ENCODE measurements at places on chromosomes 7 and 10.

DNA sequence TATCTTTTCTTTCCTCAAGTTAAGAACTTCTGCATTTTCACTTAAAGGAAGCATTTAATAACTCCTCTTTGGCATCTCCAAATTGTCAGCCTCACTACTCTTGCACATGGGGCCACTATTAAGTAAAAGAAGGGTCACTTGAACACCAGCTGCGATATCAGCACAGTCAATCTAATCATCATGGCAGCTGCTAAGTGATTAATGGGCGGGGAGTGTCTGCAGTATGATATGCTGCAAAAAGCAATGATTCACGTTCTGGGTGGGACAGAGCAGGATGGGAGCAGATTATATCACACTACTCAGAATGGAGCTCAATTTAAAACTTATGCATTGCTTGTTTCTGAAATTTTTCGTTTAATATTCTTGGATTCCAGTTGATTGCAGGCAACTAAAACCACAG, 447.4 kb upstream of the PFKP start:
- DNase-seq, result no peak

DNA sequence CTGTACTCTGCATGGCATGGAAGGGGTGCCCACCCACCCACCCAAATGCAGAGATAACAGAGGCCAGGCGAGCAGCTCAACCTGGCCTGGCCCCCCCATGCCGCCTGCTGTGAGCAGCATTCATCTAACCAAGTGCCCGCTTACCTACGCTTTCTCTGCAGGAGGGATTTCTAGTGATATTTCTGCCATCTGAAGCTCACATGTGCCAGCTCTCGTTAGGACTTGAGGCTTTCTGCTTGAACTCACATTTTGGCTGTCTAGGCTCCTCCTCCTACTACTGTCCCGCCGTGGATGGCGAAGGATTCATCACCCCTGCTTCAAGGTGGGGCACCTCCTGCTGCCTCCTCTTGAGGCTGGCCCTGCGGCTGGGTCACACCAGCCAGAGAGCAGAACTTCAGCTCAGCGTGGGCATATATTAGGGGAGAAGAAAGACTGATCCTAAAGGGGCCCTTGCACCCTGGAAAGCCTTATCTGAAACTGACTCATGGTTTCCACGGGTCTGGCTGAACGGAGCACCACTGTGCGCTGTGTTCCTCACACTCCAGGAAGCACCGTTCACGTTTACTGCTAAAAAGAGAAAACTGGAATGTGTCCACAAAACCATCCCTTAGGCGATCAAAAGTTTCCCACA, 45.5 kb downstream of the CTBP2 start:
- no peak for DNase-seq

GRCh38 chr7:111752022-111752582, 189.8 kb upstream of the IMMP2L start:
- peak; percentile 48 for DNase-seq

DNA sequence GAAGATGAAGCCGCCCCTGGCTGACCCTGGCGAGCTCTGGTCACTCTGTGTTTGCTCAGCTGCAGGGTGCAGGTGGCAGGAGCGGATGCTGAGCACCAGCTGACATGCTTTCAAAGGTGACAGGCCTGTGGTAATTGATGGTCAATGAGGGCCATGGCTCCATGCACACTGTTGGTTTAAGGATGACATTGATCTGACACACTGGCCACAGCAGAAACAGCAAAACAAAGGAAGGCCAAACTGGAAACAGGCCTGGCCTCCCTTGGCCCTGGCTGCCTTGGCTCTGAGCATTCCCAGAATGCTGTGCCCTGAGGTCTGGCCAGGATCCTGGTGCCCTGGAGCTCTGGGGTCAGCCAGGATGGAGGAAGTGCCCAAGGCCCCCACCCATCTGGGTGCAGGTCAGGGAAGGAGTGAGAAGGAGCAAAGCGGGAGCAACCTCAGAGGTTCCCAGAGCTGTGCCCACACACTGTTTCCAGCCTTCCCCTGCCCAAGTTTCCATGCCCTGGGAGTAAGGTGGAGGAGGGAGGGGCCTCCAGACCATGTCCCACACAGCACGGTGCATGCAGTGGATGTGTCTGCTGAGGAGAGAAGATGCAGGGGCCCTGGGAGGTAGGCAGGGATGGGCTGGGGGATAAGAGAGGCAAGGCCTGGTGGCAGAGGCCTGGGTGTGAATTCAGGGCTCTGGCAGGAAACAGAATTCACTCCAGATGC, 302.2 kb downstream of the RPS24 start:
- no peak for DNase-seq

- DNase-seq, result no peak
Observed at GRCh38 chr10:34392641-34393170, 422.4 kb downstream of the PARD3 start.

DNA sequence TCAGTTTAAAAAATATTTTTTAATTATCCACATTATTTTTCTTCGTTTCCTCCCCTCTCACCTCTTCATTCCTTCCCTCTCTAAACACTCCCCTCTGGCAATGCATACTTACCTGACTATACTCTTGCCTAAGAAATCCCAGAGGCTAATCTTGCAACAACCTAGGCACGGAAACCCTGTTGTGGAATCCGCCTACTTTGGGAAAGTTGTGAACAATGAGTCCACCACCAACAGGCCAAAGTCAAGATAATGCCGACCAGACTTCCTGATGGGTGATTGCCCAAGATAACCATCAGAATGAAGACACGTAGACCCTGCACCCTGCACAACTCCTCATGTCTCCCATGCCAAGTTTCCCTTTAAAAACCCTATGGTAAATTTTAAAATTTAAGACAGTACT, 521.5 kb downstream of the KIF20B start:
- DNase-seq, result no peak

GRCh38 chr7:28276298-28276697, 95.7 kb upstream of the JAZF1 start:
- DNase-seq, result no peak

DNA sequence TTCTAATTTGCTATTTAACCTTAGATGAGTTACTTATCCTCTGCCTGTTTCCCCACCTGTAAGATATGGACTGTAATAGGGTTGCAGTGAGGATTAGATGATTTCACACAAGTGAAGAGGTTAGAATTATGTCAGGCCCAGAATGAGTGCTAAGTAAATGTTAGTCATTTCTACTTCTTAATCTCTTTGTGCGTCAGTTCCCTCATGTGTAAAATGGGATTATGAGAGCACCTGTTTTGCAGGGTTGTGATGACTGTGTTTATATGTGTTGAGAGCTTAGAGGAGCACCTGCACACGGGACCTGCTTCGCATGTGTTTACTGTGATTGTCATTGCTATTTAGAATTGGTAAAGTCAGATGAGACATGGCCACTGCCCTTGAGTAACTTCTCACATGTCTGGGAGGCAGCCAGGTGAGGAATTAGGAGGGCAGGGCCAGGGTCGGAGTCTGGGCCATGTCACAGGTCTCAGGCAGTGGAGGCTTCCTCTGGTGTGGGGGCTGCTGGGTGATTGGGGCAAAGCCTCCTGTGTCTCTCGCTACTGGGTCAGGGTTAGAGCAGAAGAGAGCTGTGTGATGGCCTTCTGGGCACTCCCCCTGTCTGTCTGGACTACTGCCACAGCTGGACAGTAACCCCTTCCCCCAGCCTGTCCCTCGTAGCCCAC, 106.7 kb downstream of the WDFY4 start:
- no peak for DNase-seq

GRCh38 chr10:95792211-95792780, 36.3 kb downstream of the ENTPD1 start:
- no peak for DNase-seq

- DNase-seq, result no peak
Observed at GRCh38 chr7:152893801-152894294, 134.3 kb downstream of the ACTR3B start.

DNA sequence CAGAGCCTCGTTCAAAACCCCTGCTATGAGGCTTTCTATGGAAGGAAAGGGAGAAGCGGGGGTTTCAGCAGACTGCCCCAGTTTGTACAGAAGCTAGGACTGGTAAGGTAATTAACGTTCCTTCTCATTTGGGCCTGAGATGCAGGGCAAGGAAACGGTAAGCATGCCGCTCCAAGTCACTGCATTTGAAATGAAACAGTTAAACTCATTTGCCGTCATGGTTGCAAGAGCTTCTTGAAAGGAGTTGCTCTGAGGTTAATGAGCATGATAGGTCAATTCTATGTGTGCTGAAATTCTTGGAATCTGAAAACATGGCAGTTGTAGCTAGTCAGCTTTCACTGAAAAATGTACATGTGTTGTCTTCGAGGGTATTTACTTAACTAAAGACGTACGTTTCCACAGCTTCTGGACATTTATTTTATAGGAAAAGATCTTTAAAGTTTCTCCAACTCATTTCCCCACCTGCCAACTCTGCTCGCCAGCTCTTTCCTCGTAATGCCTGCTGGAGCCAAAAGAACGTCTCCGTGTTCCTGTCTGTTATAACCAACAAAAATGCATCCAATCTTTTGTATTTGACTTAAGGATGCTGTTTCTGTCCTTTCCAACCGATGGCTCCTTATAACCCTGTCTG, 73.3 kb downstream of the ADAM12 start:
- no peak for DNase-seq

All from activated naive CD4-positive, alpha-beta T cell treated with anti-CD3 and anti-CD28 coated beads, Interleukin-2, amount 50 U/mL, for 16 hours (primary cell).